ENCODE measurements at places on chromosomes 5 and 9.

GRCh38 chr9:4290427-4290837, 9.4 kb downstream of the GLIS3 start:
- no peak for DNase-seq

GRCh38 chr5:146516151-146516475, at the start of gene GPR151:
TSS of gene GPR151 (minus strand) at chr5:146516190. CDS start at chr5:146516113, 77 bp downstream.
- DNase-seq = peak; percentile 4

DNA sequence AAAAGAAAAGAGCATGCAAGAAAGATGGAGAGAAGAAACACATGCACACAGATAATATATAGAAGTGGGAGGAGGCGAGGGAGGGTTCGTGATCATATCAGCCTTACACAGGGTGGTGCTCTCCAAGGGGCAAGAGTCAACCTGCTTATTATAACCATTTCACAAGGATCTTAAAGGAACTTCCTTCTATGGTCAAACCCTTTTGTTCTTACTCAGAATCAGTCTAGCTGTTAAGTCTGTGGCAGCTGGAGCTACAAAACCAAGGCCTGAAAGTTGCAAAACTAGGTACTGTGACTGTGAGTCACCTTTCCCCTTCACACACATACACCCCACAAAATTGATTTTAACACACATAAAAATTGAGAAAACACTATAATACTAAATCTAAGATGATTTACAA, 18.5 kb upstream of the ERMP1 start:
- peak; percentile 45 for DNase-seq

DNA sequence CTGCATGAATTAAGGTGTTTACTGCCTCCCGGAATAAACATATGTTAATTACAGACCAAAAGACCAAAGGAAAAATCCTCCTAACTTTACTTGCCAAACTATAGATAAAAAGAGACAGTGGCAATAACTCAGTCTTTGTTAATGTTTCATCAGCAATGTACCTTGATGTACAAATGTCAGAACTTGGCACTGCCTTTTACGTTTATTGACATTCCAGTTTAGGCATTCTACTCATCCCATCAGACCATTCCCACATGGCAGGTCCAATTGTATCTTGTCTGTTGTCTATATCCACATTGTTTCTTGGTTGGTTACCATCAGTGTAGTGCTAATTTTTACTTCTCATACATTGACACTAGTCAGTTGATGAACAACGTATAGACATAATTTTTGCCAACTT, 85.5 kb downstream of the TEX10 start:
- DNase-seq = no peak

DNA sequence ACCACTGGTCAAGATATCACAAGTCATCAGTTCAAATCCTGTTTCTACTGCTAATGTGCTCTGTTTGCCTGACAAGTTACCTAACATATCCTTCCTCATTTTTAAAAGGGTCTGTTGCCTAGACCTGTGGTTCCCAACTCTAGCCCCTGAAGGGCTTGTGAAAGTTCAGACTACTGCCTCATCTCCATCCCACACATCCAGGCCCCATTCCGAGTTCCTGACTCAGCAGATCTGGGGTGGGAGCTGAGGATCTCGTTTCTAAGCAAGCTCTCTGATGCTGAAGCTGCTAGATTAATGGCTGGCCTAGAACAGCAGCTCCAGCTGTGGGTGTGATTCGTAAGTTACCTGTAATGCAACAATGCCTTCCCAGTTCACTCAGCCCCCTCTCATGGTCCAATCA, 32.5 kb downstream of the S1PR3 start:
- DNase-seq = no peak

GRCh38 chr9:110769667-110770066, 101.1 kb downstream of the MUSK start:
- DNase-seq = peak; percentile 83

- DNase-seq = no peak
Measured at GRCh38 chr9:107367727-107368502, 84.8 kb downstream of the RAD23B start.

- no peak for DNase-seq
Measured at GRCh38 chr9:133664173-133665050, 28.2 kb downstream of the DBH start.

- no peak for DNase-seq
Measured at GRCh38 chr5:1901983-1902382, 19.3 kb upstream of the IRX4 start.

- DNase-seq = no peak
Measured at GRCh38 chr9:21265421-21266189, 25.8 kb upstream of the IFNA14 start.

GRCh38 chr5:116075191-116075831, 9.5 kb upstream of the COMMD10 start:
- peak; percentile 8 for DNase-seq

DNA sequence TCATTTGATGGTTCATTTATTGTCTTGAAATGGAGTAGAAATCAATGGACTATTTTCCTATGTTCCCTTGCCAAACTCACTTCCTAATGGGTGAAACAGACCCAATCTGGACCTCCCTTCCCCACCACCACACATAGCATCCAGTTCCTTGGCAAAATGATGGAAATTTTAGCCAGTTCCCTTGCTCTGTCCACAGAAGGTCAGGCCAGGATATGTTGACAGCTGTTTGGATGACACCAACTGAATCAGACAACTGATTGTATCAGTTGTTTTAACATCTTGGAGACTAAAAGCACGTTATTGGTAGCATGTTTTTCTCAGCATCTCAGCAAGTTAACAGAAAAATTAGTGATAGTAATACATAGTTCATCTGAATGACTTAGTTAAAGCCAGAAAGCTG, 534.8 kb downstream of the PSAT1 start:
- DNase-seq = no peak

DNA sequence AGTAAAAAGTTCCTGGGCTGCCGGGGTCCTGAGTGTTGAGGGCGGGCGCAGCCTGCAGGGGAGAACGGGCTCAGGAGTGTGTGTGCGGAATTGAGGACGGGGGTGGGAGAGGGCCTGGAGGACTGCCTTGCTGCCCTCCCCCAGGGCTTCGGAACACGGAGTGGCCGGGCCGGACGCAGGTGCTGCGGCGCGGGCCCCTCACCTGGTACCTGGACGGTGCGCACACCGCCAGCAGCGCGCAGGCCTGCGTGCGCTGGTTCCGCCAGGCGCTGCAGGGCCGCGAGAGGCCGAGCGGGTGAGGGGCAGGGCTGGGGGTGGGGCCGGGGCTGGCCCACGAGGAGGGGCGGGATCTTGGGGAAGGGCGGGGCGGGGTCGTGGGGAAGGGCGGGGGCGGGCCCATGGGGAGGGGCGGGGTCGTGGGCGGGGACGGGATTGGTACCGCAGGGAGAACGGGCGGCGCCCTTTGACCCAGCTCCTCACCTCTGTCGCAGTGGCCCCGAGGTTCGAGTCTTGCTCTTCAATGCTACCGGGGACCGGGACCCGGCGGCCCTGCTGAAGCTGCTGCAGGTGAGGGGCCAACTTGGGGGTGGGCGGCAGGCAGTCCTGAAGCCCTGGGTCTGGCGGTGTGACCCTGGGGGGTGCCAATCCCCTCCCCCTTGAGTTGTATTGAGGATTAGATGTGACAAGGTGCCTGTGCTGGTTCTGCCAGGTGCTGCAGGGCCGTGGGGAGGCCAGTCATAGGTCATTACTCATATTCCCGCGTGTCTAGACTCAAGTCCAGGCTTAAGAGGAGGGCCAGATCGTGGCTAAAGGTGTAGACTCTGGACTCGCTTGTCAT, 7.1 kb downstream of the FPGS start:
- no peak for DNase-seq

DNA sequence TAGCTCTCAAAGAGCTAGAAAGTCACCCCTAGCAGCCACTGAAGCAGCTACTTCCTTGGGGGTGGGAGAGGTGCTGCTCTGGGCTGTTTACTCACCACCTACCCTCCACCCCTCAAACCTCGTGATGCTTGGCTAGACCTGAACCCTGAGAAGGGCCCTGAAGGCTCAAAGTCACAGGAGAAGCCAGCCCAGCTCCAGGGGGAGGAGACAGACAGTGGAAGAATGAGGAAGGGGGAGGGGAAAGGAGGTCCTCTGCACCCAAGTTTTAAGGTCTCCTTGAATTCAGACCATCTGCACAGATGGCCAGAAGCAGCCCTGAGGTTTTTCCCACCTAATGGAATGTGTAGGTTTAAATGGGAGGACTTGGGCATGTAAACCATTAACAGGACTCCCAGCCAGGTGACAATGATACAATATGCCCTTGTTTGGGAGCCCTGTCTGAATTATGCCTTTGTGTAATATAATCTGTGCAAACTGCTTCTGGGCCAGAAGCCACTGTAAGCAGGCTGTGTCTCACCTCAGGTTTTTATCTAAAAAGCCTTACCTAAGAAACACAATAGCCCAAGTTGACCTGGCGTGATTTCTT, 180.5 kb downstream of the PIK3R1 start:
- no peak for DNase-seq

- DNase-seq = no peak
Measured at GRCh38 chr5:58122157-58122556, 337.7 kb downstream of the PLK2 start.

DNA sequence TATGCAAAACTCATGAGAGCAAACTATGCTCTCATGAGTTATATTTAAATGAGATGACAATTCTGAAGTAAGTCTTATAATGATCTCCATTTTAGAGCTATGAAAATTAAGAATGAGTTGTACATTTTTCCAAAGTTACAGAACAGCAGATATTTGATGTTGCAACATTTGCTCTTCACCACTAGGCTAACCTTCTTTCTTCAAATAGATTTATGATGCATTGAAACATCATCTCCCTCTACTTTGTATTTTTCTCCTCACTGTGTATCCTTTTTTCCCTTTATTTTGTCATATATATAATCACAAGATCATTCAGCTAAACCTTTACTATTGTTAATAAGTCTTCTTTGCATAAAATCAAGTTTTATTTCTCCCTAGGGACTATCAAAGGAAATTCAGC, 497.7 kb upstream of the TYRP1 start:
- DNase-seq = no peak

DNA sequence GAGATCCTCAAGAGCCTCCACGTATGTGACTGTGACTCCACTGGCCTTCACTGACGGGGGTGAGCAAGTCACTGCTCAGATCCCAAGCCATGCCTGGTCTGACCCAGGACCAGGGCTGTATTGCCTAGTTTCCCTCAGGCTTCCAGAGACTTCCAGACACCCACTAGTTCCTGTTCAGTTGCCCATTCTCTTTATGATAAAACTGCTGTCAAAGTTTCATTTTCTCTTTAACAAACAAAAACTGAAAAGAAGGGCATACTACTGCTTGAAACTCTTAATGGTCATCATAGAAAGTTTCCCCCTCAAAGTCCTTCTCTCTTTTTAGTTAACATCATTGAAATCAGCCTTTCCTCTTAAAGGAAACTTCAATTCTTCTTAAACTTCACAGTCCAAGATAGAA, 105.7 kb upstream of the GHR start:
- DNase-seq = no peak

GRCh38 chr5:109656829-109657228, 32.9 kb upstream of the MAN2A1 start:
- DNase-seq = peak; percentile 95

DNA sequence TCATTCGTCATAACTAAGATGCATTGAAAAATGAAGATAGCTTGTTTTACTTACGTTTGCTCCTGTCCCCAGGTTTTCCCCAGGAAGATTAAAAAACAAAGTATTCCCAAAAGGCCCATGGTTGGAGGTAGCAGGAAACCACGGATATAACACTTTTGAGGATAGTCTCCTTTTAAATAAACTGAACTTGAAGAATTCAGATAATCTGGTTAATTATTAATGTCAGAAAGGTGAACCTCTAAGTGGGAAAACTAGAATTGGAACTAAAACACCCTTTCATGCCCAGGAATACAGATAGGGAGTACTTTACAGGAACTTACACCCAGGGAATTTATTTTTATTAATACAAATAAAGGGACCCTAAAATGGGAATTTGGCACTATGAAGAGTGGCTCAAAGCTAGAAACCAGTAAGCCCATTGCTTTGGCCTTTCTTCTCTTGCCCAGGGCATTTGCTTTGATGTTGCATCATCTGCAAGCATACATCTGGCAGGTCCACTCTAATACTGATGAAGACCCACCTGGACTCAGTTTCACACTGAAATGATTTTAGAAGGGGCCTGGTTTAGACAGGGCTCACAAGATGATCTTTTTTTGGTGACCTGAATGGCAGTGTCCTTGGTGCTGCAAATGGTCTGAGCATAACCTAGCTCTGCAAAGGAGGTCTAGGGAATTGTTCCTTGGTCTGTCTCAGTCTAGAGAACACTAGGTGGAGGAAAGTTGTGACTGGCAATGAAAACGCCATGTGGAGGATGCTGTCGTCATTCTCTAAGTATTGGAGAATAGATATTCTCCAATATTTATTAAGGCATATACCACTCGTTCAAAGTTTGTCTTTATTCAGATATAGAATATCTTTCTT, at the start of gene C5:
Gene C5, minus strand, starts transcription at position 148 of the 861 bp plus-strand sequence. Its CDS starts 29 bp downstream, at position 119.
- no peak for DNase-seq

DNA sequence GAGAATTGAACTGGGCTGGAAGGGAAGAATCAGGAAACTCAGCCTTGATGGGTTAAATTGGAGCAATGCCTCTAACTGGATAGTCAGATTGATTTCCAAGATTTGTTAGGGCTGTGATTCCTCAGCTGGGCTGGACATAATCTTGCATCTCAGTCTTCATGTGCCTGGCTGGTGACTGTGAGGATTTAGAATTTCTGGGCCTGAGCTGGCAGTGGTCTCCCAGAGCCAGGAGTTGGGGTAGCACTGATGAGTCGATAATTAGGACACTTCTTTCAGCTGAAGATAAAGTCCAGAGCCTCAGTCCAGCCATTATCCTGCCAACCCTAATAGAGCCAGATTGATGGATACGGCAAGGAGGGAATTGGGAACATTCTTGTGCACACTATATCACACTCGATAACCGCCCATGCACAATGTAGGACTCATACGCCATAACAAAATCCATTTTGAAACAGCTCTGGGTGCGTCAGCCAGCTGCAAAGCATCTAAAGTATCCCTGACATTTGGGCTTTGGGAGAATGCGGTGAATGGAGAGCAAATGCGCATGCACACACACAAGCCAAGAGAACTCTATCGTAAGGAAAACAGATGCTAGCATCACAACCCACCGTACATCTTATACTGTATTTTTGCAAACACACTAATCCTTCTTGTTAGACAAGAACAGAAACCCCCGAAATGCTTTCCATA, 405.1 kb upstream of the KLF4 start:
- DNase-seq = no peak

DNA sequence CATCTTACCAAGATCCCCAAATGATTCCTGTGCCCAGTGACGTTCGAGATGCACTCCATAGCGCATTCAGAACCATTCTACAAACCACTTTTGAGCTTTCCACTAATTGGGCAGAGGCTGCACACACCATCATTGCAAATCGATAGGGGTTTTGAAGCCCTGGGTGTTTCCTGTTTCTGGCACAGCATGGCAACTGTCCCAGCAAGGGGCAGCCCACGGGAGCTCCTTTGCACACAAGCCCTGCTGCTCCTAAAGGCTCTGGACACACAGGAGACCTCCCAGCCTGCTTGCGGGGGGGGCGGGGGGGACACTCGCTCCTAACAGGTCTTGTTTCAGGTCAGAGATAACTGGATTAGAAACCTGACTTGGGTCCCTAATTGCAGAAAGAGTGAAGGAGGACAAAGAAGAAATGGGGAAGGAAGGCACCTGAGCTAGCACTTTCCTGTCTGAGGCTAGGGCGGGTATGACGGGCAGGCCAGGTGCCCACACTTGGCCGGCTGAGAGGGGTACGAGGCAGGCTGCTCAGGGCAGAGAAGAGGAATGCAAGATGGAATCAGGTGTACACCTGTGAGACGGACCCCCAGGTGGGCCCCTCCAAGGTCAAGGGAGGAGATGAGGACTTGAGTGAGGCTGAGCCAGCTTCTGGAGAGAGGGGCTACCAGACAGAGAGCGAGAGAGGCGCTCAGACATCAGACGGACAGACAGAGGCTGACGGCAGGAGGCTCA, 820 bp downstream of the FBP1 start:
- no peak for DNase-seq

GRCh38 chr9:124268661-124269060, 10.9 kb downstream of the NEK6 start:
- no peak for DNase-seq

GRCh38 chr9:68978066-68978465, 35.8 kb downstream of the PRKACG start:
- no peak for DNase-seq
